ENCODE measurements at places on chromosomes 11 and 22.

GRCh38 chr11:92980312-92980711 lies 10.9 kb downstream of the MTNR1B start:
- no peak for DNase-seq

DNA sequence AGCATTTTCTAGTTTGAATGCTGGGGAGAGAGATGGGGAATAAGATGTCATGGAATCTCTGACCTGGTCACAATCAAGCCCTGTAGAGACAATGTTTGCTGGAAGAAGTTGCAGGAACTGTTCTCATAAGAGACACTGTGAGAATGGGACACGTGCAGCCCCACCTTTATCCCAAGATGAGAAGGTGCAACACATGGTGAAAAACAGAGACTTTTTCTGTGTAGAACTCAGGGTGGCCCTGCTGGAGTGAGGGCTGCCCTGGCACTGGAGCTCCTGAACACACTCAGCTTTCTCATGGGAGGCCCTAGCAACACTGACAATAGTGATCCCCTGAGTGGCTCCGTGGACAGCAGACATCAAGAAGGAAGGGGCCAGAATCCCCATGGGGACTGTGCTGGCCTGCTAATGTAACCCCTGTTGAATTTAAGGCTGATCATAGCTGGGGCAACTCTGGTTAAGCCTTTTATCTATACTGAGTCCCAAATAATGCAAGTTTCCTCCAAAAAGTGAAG lies 106.6 kb downstream of the ME3 start:
- DNase-seq: no peak

- peak; percentile 7 for DNase-seq
Observed at GRCh38 chr22:38172832-38173640, 8.6 kb downstream of the PLA2G6 start.

DNA sequence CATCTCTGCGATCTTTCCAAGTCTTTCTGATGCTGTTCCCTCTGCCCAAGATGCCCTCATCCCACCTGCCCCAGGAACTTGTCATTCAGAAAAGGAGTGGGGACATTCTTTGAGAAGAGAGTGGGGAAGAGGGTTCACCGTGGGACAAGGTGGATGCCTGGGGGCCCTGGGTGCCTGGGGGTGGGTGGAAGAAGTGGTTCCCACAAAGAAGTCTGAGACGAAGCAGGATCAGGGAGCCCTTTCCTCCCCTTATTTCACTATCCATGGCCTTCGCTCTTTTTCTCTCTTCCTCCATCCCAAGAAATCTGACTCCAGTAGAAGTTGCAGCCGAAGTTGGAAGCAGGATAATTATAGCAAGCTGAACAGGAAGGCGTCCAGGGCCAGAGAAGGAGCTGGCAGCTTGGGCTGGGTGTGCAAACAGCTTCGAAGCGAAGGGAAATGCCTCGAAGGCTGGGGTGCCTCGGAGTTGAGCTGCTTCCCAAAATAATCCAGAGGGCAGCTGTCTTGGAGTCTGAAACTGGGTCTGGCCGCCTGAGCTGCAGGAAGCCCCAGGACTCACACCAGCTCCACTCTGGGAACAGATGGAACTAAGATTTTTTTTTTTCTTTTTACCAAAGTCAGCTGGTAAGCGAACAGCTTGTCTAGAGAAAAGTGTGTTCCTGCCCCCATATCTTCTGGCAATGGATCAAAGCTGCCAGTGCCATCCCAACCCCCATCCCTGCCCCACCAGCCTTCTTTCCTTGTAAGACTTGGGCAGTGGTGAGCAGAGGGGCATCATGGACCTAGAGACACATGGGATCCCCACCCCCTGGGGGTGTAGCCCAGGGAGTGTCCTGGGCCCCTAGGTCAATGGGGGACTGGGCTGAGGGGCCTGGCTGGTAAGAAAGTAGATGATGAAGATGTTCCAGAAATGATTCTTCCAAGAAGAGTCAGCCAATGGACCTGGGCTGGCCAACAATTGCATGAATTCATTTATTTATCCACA lies 31.5 kb downstream of the PARVG start:
- no peak for DNase-seq

- DNase-seq: peak; percentile 38
Observed at GRCh38 chr22:50326956-50327710, at the start of gene DENND6B. Gene DENND6B (minus strand): TSS chr22:50327012. CDS start chr22:50326988, 24 bp downstream.

GRCh38 chr11:116035977-116036376 lies 531.8 kb upstream of the CADM1 start:
- no peak for DNase-seq

DNA sequence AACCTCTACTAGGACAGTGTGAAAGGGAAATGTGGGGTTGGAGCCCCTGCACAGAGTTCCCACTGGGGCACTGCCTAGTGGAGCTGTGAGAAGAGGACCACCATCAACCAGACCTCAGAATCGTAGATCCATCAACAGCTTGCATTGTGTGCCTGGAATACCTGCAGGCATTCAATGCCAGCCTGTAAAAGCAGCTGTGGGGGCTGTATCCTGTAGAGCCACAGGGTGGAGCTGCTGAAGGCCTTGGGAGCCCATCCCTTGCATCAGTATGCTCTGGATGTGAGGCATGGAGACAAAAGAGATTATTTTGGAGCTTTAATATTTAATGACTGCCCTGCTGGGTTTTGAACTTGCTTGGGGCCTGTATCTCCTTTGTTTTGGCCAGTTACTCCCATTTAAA lies 46.3 kb downstream of the PGR start:
- DNase-seq: no peak

GRCh38 chr11:61739966-61740365 lies 12.5 kb upstream of the MYRF start:
- DNase-seq: no peak

DNA sequence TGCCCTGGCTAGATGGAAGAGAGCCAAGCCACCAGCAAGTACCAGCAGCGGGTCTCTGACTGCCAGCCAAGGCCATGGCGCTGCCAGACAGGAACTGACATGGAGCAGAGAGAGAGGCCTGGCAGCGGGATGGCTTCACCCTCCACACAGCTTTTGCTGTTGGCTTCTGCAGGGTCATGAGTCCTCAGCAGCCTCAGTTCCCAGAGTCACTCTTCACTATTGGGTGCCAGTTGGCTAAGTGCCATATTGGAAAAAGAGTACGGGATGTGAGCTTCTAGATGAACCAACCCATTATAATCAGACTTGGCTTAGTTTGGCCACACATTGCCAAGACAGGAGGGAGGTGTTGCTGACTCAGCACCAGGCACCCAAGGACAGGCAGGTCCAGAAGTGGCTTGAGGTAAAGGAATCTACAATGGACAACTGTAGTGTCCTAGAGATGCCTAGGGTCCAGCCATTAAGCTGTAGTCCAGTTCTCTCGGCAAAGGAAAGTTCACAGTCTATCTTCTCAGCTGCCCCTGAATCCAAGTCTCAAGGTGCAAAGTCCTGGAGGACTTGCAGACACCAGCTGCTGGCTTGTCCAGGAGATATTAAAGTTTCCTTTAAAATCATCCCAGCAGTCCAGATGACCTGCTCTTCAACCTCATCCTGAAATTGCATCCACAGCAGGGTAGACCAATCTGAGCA lies 40.7 kb upstream of the POU2AF1 start:
- no peak for DNase-seq

- DNase-seq: no peak
Observed at GRCh38 chr11:75468534-75469340, 35.7 kb upstream of the KLHL35 start.

DNA sequence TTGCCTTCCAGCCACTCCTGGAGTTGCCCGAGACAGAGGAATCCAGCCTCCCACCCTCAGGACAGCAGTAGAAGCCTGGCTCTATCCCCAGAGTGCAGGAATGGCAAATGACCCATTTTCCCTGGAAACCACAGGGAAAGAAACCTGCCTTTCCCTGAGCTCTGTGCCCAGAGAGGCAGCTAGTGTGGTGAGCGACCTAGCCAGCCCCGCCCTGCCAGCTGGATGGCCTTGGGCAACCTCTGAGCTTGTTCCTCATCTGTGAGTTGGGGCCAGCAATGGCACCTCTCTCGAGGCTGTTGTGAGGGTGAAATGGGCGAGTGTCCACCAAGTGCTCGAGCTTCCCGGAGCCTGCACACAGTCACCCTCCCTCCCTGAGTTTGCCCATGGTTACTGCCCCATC lies 3.7 kb downstream of the OMP start:
- no peak for DNase-seq

GRCh38 chr22:29023172-29023796 lies 38.3 kb downstream of the C22orf31 start:
- DNase-seq: no peak

DNA sequence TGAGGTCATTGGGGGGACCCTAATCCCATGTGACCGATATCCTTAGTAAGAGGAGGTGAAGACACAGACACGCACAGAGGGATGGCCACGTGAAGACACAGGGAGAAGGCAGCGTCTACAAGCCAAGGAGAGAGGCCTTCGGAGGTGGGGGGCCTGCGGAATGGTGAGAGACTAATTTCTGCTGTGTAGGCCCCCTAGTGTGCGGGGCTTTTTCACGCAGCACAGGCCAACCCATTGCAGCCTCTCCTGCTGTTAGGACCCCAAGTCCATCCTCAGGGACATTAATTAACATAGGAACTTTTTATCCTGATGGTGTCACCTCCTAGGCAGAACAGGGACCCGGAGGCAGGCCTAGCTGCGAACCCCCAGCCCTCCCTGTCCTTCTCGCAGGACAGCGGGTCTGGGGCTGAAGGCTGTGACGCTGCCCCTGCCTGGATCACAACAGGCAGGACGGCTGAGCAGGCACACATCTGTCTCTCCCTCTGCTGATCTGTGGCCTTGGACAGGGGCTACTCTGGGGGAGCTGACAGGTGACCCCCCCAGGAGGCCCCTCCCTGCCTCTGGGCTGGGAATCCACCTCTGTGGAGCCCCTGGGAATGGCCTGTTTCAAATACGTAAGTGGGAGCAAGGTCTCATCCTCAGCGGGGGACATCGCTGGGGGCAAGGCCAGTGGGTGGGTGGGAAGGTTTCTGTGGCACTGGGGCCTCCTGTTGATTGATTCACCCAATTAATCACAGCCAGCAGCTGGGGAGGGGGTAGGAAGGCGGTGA lies 7.9 kb downstream of the ASCL2 start:
- no peak for DNase-seq

- no peak for DNase-seq
Observed at GRCh38 chr11:110991661-110992355, 253.7 kb upstream of the POU2AF2 start.

- no peak for DNase-seq
Observed at GRCh38 chr11:82960779-82961143, 59.2 kb downstream of the DDIAS start.

GRCh38 chr11:75850787-75851186 lies 35.8 kb downstream of the UVRAG start:
- no peak for DNase-seq

DNA sequence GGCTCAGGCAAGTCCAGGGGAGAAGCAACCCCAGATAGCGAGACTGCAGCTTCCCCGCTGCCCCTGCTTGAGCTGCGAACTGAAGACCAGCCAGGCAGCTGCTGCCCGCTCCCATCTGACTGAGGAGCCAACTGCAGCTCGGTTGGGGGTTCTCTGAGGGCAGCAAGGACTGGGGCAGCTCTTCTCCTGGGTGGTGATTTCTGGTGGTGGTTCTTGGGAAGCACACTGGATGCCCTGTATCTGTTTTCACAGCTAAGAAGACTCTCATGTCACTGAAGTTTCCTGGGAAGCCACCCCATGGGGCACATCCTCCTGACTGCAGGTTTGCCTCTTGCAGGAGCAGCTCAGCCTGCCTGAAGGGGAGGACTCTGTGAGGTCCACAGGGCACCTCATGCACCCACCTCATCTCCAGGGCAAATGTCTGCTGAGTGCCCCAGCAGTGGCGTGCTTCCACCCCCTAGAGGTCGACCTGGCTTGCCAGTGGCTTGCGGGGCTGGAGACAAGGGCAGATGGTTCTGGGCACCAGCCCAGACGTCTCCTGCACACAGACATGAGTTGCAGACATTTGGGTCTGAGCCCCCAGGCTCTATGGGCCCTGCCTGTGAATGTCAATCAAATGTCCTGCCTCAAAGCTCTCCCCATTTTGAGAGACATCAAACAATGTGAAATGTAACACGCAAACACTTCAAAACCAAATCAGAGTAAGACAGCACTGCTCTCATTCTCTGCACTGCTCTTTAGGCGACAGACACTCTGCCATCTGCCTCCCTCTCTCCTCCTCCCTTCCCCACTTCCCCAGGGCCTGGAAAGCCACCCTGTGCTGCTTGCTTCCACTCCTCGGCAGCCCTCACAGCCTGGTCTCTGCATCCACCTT lies 800.9 kb downstream of the BRD1 start:
- no peak for DNase-seq

DNA sequence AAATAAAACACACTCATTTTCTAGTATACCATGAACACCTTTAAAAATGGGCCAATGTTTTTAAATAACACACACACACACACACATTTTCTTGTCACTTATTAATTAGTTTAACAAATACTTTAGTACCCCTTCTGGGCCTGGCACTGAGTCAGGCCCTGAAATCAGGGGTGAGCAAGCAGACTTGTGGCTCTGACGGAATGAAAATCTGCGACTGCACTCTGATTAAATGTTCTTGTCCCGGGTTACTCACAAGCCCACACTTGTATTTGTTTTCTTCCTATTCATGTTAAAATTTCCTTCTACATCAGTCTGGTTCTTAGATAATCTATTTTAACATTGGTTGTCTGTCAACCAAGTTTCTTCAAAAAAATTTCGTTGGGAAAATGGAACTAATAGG lies 43.0 kb upstream of the PDGFD start:
- no peak for DNase-seq

GRCh38 chr11:25981998-25982397 lies 349.9 kb upstream of the ANO3 start:
- DNase-seq: no peak

DNA sequence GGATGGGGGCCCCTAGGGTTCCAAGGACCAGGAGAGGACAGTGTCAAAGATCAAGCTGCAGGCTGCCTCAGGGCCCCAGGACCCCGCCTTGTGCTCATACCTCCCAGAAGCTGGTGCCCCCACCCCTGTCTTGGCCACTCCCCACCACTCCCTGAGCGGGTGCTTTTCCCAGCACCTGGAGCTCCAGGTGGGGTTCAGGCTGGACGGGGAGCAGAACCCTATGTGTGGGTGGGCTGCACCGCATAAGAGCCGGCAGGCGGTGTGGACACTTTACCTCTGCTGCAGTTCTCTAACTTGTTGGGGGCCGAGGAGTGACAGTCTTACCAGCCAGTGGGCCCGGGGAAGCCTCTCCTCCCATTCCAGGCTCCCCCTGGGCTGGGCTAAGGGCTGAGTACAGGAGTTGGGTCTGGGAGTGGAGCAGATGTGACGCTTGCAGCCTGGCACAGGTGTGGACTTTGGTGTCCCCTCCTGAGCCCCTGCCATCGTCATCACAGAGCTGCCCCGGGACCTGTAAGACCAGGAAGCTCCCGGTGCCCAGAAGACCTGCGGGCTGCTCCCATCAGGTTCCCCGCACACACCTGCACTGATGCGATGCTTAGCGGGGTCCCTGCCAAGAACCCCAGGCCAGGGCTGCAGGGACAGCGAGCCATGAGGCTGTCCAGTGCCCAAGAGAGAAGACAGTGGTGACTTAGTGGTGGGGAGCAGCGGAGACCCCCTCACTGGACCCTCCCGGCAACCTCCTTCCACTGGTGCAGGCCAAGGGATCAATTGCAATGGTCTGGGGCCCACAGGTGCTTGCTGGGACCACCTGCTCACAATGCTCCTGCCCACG lies 674.5 kb downstream of the BRD1 start:
- no peak for DNase-seq

- no peak for DNase-seq
Observed at GRCh38 chr11:112042161-112042960, 17.2 kb downstream of the DLAT start.

GRCh38 chr11:120680322-120680721 lies 168.8 kb downstream of the GRIK4 start:
- DNase-seq: no peak

- DNase-seq: no peak
Observed at GRCh38 chr11:69007975-69008381, 5.1 kb downstream of the MRGPRF start.

GRCh38 chr22:29166180-29166579 lies 39.5 kb upstream of the EMID1 start:
- no peak for DNase-seq
